ENCODE measurements at places on chromosomes 4 and X.

DNA sequence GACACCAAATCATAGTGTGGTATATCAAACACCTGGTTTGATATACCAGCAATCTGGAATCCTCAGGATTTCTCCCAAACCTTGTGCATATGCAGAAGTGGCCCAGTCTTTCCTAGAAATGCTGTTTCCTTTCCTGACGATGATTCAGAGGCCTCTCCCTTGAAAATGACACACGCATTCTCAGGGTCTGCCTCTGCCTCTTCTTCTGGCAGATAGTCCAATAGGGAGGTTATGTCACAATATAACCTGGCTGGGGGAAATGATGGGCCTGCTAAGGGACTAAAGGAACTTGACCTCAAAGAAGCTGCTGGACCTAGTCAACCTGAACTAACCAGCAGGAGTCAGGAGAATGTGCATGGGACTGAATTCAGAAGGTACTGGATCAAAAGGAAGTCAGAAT lies 435.2 kb downstream of the IDS start:
- no peak for DNase-seq

DNA sequence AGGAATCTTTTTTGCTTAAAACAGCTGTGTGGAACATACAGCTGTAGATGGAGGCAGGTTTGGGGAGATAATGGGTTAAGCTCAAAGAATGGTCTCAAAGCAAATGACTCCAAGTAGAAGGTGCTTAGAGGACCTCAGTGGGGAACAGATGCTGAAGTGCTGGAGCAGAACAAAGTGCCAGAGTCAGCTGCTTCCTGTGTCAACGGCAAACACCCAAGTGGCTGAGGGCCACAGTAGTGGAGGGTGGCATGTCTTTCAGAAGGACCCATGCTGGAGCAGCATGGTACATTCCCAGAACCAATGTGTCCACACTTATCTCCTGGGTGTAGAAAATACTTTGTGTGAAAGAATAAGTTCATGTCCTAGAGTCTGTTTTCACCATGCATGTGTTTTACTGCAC lies 197.5 kb downstream of the CCNG2 start:
- DNase-seq: no peak

DNA sequence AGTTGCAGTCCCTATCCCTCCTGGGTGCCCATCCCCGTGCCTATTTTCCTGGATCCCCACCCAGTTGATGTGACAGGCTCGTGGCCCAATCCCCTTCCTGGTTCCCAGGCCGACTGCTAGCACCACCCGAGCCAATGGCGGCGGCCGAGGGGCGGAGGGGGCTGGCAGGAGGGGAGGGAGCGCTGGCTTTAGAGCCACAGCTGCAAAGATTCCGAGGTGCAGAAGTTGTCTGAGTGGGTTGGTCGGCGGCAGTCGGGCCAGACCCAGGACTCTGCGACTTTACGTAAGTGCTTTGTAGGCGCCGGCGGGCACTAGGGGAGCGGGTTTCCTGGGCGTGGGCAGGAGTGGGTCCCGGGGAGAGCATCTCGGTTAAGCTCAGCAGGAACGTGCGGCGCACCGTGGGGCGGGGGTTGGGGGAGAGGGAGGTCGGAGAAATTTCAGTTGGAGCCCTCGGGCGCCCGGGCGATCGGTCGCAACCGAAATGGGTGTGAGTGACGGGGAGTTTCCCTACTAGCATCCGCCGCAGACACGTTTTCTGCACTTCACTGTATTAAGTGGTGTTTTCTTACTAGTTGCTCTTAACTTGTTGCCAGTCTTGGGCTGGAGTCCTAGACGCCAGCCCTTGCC lies at the start of gene PLS3:
TSS of gene PLS3 (plus strand) at position 197 of the 627 bp plus-strand sequence. CDS start 49,077 bp downstream, outside the sequence.
- peak; percentile 94 for DNase-seq

GRCh38 chrX:574251-574650 lies 56.3 kb upstream of the SHOX start:
- no peak for DNase-seq

- DNase-seq: no peak
Observed at GRCh38 chr4:11698846-11699590, 270.3 kb upstream of the HS3ST1 start.
